ENCODE measurements at places on chromosomes 1 and 21. TPM values are rescaled to one million over a fixed set of nuclear protein-coding genes. Genes with fewer than 3 reads are reported as not detected.
A peak's percentile ranks its signal among the peaks of the same experiment; 100 is the strongest.

- no peak overlapping the region for H3K4me3 ChIP-seq
- no peaks in the 10 kb centered on the region for H3K4me1 ChIP-seq
- H3K27me3 ChIP-seq = no peaks in the 10 kb centered on the region
- no peak overlapping the region for H3K27ac ChIP-seq
- H3K36me3 ChIP-seq = no peaks in the 10 kb centered on the region
These were observed 90.8 kb upstream of the ACTL8 start for GRCh38 chr1:17664322-17664721.

DNA sequence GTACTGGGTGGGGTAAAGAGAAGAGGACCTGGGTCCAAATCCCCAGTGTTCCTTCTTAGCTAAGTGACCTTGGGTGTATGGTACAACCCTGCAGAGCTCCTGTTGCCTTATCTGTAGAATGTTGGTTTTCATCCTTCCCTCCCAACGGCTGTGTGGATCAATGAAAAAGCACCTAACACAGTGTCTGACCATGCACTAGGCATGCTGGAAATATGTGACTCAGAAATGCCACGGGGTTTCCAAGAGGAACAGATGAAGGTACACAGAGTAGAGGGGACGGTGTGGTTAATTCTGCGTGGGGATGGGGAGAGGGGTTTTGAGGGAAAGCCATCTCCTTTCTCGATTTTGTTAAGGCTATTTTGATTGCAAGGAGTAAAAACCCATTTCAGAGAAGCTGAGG is 8.6 kb downstream of the NIPAL3 start:
- H3K4me1 ChIP-seq = no peaks in the 10 kb centered on the region
- H3K4me3 ChIP-seq = no peak overlapping the region
- H3K27me3 ChIP-seq = no peaks in the 10 kb centered on the region
- peaks cover 65% of the 10 kb centered on the region for H3K36me3 ChIP-seq
- no peak overlapping the region for H3K27ac ChIP-seq

GRCh38 chr1:109895720-109896504 is 14.7 kb upstream of the CSF1 start:
- peaks cover 19% of the 10 kb centered on the region for H3K4me1 ChIP-seq
- DNase-seq = no peak
- H3K4me3 ChIP-seq = no peak overlapping the region
- H3K36me3 ChIP-seq = no peaks in the 10 kb centered on the region
- no peak overlapping the region for H3K27ac ChIP-seq
- H3K27me3 ChIP-seq = no peaks in the 10 kb centered on the region

- H3K4me3 ChIP-seq = no peak overlapping the region
- DNase-seq = peak; percentile 34
- peak overlapping the region; percentile 29 for H3K27ac ChIP-seq
- peaks cover 76% of the 10 kb centered on the region for H3K4me1 ChIP-seq
These were observed 2.3 kb upstream of the CNR2 start for GRCh38 chr1:23915466-23915865.

- H3K27ac ChIP-seq = no peak overlapping the region
- no peaks in the 10 kb centered on the region for H3K27me3 ChIP-seq
- no peak overlapping the region for H3K4me3 ChIP-seq
- no peak for DNase-seq
- peaks cover 6% of the 10 kb centered on the region for H3K4me1 ChIP-seq
These were observed 63.7 kb upstream of the LGALS8 start for GRCh38 chr1:236460103-236460502.

DNA sequence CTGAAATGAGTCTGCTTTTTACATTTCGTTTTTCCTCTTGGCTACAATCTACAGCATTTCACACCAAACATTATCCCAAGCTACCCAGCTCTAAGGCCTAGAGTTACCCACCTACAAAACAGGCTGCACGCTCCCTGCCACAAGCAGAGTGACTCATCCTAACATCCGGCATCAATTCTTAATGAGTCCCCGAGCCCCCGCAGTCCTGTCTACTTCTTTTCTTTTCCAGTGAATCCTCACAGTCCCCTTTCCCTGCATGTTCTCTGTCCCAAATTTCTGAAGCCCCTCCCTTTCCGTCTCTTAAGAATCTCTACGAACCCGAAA is 650 bp downstream of the PCNX2 start:
- no peaks in the 10 kb centered on the region for H3K36me3 ChIP-seq
- peak overlapping the region; percentile 66 for H3K4me3 ChIP-seq
- no peak for DNase-seq
- H3K27ac ChIP-seq = peak overlapping the region; percentile 47
- no peaks in the 10 kb centered on the region for H3K27me3 ChIP-seq

DNA sequence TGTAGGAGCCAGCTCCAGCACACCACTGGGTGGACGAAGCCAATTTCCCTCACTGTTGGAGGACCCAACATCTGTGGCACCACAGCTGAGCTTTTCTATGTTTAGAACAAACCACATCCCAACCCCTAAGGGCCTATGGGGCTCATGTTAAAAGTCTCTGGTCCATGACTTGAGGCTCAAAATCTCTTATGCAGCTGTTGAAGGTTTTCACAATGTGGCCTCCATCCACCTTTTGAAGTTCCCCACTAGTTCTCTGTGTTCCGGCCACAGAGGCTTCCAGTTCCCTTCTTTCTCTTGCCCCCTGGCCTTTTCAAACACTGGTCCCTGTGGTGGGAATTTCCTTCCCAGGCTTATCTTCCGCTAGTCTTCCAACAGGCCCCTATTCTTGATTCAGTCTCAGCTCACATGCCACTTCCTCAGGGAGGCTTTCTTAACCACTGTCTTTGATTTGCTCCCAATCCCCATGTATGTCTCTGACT is 3.9 kb upstream of the IFNLR1 start:
- DNase-seq = peak; percentile 83
- H3K36me3 ChIP-seq = no peaks in the 10 kb centered on the region
- no peak overlapping the region for H3K4me3 ChIP-seq
- H3K27ac ChIP-seq = peak overlapping the region; percentile 85
- H3K27me3 ChIP-seq = no peaks in the 10 kb centered on the region

GRCh38 chr1:93758842-93759515 is 77.3 kb upstream of the BCAR3 start:
- no peak overlapping the region for H3K27ac ChIP-seq
- H3K27me3 ChIP-seq = no peaks in the 10 kb centered on the region
- no peak for DNase-seq
- H3K36me3 ChIP-seq = no peaks in the 10 kb centered on the region

GRCh38 chr1:7641587-7642417 is 129.3 kb upstream of the VAMP3 start:
- H3K4me1 ChIP-seq = no peaks in the 10 kb centered on the region
- no peaks in the 10 kb centered on the region for H3K27me3 ChIP-seq
- DNase-seq = no peak
- H3K4me3 ChIP-seq = no peak overlapping the region
- no peak overlapping the region for H3K27ac ChIP-seq

GRCh38 chr1:55298167-55298894 is 83.2 kb upstream of the USP24 start:
- no peak overlapping the region for H3K27ac ChIP-seq
- no peak overlapping the region for H3K4me3 ChIP-seq
- no peaks in the 10 kb centered on the region for H3K4me1 ChIP-seq
- DNase-seq = no peak
- no peaks in the 10 kb centered on the region for H3K36me3 ChIP-seq

DNA sequence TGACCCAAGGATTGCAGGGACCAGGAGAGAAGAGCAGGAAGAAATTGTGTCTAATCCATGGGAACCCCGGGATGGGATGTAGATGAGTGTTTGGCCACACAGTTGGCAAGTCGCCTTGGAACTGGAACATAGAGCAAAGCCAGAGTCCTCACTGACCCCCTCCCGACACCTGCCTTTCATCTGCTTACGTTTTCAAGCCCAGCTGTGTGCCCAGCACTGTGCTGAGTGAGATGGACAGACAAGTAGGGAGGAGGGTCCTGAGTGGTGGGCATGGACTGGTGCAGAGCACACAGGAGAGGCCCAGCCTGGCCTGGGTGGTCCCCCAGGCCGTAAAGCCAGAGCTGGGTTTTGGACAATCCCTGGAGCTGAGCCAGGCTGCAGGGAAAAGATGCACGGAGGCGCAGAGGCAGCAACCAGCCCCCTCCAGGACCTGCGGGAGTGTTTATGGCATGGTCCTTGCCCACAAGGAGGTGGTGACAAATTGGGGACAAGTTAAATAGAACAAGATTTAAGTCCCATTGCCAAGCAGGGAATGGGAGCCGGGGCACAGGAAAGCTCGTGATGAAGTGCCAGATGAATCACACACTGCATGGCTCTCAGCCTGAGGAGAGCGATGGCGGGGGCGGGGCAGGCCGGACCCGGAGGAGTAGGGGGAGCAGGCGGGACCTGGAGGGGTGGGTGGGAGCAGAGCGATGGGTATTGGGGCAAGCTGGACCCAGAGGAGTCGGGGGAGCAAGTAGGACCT is 157.8 kb upstream of the VAMP3 start:
- no peak overlapping the region for H3K4me3 ChIP-seq
- H3K4me1 ChIP-seq = no peaks in the 10 kb centered on the region
- DNase-seq = no peak
- no peak overlapping the region for H3K27ac ChIP-seq

DNA sequence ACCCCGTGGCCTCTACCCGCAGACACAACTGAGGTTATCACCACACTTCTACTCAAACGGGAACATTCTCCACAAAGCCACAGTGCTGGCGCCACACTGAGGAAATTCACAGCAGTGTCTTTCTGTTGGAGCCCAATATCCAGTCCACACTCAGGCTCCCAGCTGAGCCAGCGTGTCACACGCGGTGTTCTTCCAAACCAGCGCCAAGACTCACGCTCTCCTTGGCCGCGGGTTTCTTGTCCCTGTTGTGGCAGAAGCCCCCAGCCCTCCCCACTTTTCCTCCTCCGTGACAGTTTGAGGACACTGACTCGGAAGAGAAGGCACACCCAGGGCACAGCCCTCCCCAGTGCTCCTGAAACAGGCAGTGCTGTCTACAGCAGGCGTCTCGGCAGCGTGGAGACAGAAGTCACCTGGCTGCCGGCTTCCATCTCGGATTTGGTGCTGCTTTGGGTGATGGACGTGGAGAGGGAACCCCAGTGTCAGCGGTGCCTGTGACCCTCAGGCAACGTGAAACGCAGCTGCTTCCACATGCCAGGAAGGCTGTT is 35.4 kb upstream of the AGPAT3 start:
- H3K27ac ChIP-seq = no peak overlapping the region
- H3K36me3 ChIP-seq = no peaks in the 10 kb centered on the region
- H3K4me3 ChIP-seq = no peak overlapping the region
- no peaks in the 10 kb centered on the region for H3K4me1 ChIP-seq
- DNase-seq = no peak
- peaks cover 21% of the 10 kb centered on the region for H3K27me3 ChIP-seq

DNA sequence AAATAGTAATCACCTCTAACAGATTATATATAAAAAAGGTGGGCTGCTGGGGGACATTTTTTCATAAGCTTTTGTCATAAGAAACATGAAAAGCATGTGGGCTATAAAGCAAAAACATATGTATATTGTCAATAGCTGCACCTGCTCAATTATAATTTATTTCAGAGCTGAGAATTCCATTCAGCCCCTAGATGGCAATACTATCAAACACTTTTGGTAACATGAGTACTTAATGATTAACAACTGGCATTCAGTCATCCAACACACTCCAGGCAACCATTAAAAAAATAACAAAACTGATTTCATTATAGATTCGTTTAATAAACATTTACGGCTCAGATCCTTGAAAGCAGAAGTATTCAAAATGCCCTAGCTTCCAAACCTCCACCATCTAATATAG is 115.1 kb downstream of the KCTD3 start:
- H3K4me3 ChIP-seq = no peak overlapping the region
- H3K27me3 ChIP-seq = no peaks in the 10 kb centered on the region
- H3K36me3 ChIP-seq = no peaks in the 10 kb centered on the region
- no peaks in the 10 kb centered on the region for H3K4me1 ChIP-seq
- no peak for DNase-seq

DNA sequence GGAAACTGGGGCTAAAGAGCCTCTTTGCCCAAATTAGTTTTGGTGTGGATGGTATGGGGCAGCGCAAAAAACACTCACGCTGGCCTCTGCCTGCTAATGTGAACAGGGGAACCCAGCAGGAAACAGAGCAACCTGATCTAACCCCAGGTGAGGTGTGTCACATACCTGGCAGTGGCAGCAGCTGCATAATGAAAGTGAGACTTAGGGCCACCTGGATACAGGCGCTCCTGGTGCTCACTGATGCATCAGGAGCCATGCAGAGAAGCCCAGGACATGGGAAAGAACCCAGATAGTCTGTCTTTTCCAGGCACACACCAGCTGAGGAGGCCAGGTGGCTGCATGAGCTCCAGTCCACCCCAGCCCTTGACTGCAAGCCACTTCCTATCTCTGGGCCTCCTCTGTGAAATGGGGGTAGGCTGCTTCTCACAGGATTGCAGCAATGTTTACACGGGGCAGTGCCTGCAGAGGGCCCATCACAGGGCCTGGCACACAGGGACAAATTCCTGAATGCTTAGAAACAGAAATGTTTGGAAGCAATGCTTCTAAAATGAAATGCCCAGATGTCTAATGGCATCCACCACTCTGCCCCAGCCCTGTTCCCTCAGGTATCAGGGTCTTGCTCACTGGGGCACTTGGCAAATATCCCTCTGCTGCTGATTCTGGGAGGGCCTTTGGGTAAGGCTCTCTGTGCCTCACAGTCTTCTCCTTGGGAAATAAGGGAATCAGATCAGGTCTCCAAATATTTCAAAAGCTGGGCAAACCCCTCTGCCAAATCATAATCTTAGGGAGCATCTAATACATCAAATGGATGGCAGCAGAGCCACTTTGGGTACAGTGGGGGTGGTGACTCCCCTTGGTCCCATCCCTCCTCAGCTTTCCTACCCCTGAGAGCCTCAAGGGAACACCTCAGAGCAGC is 19.9 kb downstream of the DHCR24 start:
- no peaks in the 10 kb centered on the region for H3K4me1 ChIP-seq
- DNase-seq = no peak
- H3K27me3 ChIP-seq = no peaks in the 10 kb centered on the region
- H3K4me3 ChIP-seq = no peak overlapping the region
- H3K36me3 ChIP-seq = peaks cover 4% of the 10 kb centered on the region
- no peak overlapping the region for H3K27ac ChIP-seq

DNA sequence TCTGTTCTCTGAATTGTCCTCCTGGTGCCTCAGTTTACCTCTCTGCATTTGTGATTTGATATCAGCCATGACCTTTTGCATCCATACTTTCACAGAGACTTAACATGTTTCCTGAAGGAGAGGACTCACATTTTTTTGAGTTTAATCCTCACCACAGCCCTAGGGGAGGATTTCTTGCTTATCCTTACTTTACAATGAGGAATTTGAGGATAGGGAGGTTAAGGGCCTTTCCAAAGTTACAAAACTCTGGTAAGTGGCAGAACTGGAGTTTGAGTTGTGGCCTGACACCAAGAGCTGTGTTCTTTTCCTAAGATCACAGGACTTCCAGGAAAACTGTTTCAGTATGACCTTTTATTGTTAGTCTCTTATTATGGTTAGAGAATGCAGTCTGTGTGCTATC is 34.2 kb downstream of the TNFRSF8 start:
- no peak overlapping the region for H3K27ac ChIP-seq
- no peaks in the 10 kb centered on the region for H3K27me3 ChIP-seq
- DNase-seq = no peak
- H3K4me1 ChIP-seq = no peaks in the 10 kb centered on the region

Gene GSTM5
- total RNA-seq = not detected

Gene FCRL6
- 0.19 TPM for total RNA-seq

Gene SPATA46
- not detected for total RNA-seq

Gene HTR1D
- total RNA-seq = not detected

Gene TMEM82
- total RNA-seq = not detected
